ENCODE measurements at places on chromosomes 1 and 21.

- DNase-seq, result no peak
These were observed 725 bp downstream of the CR1L start for GRCh38 chr1:207645635-207646081.

DNA sequence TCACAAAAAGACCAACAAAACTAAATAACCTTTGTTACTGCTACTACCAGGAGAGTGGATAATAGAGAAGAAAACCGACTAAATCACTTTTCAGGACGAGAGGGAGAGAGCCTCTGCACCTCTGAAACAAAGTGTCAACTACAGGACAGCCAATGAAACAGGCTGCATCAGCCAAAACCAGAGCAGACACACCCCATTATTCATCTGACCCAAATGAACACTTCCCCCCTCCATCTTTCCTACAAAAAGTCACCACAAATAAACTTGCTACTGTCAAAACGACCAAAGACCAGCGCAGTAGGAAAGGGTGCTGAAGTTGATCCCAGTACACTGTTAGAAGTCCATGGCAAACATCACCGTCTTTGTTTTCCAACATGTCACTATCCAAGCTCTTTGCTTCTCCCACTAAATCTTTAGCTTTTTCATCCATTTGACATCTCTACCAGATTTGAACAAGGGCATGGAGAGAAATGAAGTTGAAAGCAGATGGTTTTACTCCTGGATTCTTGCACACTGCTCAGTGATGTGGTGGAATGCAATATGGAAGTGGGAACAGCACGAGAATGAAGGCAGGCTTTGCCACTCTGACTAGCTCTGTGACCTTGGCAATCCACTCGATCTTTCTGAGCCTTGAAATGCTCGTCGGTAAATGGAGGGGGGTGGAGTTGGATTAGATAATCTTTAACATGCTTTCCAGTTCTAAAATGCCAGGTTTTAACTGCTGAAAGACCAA lies 20.5 kb downstream of the DSTYK start:
- DNase-seq, result no peak

DNA sequence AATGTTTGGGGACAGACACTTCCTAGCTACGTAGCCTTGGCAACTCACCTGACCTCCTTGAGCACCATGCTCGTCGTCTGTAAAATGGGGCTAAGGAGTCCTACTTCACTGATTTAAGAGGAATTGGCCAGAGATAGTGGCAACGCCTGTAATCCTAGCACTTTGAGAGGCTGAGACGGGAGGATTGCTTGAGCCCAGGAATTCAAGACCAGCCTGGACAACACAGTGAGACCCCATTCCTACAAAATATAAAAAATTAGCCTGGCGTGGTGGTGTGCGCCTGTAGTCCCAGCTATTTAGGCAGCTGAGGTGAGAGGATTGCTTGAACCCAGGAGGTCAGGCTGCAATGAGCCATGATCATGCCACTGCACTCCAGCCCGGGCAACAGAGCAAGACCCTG lies 4.5 kb downstream of the SYTL1 start:
- DNase-seq, result no peak

GRCh38 chr1:32981003-32981901 lies 16.6 kb upstream of the RNF19B start:
- peak; percentile 55 for DNase-seq

DNA sequence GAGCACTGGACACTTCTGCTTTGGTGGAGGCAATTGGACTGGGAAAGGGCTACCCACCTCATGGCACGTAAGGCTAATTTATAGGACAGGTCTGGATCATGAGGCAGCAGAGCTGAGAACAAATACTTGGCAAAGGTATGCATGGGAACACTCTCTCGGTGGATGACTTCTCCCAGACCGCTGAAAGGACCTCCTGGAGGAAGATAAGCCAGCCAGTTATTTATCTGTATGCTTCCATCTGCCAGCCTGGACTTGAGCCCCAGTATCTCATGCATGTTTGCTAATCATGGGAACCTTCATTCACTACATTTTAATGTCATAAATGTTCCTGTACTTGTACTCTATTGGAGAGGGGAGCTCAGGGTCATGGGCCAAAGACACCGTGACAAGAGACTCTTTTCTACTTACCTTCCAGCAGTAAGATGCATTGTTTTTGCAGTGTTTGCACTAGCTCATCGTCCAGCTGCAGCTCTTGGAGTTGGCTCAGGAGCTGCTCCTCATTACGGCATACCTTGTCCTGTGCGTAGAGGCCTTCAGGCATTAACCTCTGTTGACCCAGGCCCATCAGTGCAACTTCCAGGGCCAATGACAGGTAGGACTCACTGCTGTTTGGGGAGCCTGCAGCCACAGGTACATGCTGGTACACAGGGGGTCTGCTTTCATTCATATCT lies 23.7 kb downstream of the UROD start:
- no peak for DNase-seq

GRCh38 chr1:44144962-44145756 lies 3.7 kb upstream of the KLF18 start:
- DNase-seq, result no peak

GRCh38 chr1:188140958-188141357 lies 1312.2 kb downstream of the PLA2G4A start:
- DNase-seq, result no peak

GRCh38 chr1:59898927-59899326 lies 27.6 kb downstream of the CYP2J2 start:
- DNase-seq, result no peak

DNA sequence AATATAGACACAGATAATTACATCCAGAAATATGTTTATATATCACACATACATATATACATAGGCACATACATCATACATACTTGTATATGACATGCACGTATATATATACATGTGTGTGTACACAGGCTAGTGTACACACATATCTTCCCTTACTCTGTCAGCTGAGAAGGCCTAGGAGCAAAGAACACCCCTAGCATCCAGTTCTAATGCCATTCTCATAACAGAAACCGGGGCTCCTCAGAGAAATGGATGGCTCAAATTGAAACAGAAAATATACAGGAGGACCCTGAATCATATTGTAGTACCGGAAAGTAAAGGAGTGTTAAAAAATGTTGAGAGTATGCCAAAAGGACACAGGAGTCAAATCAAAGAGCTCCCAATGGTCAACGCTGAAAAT lies 19.7 kb upstream of the HYI start:
- DNase-seq, result no peak

- DNase-seq, result no peak
These were observed 26.0 kb upstream of the C1orf146 start for GRCh38 chr1:92191726-92192125.

- peak; percentile 48 for DNase-seq
These were observed 18.3 kb upstream of the VAMP3 start for GRCh38 chr1:7752512-7753417.

- DNase-seq, result no peak
These were observed 63.2 kb downstream of the IER5 start for GRCh38 chr1:181151378-181152326.

DNA sequence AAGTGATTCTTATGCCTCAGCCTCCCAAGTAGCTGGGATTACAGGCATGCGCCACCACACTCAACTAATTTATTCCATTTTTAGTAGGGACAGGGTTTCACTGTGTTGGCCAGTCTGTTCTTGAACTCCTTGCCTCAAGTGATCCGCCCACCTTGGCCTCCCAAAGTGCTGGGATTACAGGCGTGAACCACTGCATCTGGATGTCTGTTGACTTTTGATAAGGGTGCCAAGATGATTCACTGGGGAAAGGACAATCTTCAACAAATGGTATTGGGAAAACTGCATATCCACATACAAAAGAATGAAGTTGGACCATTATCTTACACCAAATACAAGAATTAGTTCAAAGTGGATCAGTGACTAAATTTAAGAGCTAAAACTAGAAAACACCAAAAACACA lies 19.8 kb downstream of the RO60 start:
- no peak for DNase-seq

DNA sequence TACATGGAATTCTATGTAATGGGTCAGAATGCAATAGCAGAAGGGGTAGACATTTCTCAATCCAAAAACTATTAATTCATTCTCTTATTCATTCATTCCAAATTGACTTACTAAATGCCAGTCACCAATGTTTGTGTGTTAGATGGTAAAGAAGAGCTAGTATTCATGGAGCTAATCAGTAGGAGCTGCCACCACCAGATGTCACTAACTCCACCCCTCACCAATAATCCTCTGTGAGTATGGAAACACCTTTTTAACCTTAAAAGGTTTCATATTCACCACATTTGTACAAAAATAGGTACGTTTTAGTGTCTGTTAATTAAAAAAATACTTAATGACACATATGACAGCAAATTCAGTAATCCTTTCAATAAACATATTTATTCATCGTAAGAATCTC lies 131.8 kb upstream of the PKN2 start:
- DNase-seq, result no peak

GRCh38 chr1:237799762-237800474 lies 90.8 kb downstream of the ZP4 start:
- DNase-seq, result peak; percentile 88

DNA sequence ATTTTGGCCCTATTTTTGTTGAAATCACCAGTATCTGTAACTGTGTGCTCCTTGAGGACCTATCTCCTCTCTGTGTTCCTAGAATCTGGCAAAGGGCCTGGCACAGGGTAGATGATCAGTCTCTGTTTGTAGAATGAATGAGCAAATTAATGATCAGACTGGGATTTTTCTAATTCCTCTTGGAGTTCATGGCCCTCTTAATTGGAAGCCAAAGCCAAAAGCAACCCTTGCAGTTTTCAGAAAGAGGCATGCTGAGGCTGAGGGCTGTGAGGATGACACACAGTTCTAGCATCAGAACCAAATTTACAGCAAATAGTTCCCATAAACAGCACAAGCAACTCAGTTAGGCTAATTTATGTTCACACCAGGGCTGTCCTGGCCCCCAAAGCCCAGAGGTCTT lies 111.1 kb upstream of the BEND5 start:
- DNase-seq, result no peak

- no peak for DNase-seq
These were observed 59.5 kb downstream of the CD46 start for GRCh38 chr1:207811319-207811718.

GRCh38 chr21:44443891-44444285 lies 11.4 kb upstream of the LRRC3 start:
- DNase-seq, result no peak

DNA sequence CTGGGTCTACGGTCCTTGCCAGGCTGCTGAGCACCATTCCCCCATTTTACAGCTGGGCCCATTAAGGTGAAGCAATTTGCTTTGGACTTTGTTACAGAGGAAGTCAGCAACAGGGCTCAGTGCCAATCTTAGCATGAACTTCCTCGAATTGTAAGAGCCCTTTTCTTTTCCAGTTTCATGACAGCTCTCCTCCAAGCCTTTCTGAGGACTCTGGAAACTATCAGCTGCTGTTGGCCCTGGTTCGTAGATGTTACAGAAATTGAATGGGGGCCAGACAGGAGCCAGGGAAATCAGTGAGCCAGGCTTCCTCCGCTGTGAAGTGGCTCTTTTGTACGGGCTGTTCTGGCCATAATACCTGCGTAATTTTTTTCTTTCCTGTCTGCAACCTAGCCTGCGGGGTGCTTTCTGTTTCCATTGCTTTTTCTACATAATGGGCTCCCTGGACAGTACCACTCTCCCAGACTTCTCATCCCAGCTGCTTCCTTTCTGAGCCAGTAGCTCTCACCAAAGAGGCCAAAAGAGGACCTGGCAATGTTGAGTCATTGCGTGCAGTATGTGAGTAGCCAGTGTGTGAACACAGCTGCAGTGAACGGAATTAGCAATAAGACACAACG lies 386.3 kb downstream of the DISC1 start:
- DNase-seq, result no peak

DNA sequence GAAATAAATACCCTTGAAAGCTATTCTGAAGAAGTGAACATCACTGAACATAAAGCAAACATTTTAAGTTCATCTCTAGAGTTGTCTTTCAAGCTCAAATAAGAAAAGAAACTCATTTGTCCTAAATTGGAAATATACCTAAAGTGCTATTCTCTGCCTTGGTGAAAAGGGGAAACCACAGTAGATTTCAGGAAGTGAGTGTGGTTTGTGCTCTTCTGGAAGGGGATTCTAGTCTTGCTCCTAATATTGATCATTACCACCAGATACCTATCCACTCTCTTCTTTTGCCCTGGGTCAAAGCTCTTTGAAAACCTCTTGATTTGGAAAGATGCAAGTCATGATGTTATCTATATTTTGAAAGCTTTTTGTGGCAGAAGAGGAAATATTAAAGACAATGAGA lies 798.1 kb downstream of the ADGRL2 start:
- no peak for DNase-seq

DNA sequence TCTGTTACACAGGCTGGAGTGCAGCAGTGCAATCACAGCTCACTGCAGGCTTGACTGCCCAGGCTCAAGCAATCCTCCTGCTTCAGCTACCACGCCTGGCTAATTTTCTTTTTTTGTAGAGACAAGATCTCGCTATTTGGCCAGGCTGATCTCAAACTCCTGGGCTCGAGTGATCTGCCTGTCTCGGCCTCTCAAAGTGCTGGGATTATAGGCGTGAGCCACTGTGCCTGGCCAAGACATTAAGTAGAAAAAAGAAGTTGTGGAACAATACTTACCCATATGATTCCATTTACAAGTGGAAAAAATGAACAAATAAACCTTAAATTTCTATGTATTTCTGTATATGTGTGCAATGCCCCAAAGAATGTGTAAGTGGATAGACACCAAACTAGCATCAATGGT lies 30.3 kb upstream of the ID3 start:
- DNase-seq, result no peak

- no peak for DNase-seq
These were observed 158.8 kb downstream of the CLIC6 start for GRCh38 chr21:34827445-34828235.

DNA sequence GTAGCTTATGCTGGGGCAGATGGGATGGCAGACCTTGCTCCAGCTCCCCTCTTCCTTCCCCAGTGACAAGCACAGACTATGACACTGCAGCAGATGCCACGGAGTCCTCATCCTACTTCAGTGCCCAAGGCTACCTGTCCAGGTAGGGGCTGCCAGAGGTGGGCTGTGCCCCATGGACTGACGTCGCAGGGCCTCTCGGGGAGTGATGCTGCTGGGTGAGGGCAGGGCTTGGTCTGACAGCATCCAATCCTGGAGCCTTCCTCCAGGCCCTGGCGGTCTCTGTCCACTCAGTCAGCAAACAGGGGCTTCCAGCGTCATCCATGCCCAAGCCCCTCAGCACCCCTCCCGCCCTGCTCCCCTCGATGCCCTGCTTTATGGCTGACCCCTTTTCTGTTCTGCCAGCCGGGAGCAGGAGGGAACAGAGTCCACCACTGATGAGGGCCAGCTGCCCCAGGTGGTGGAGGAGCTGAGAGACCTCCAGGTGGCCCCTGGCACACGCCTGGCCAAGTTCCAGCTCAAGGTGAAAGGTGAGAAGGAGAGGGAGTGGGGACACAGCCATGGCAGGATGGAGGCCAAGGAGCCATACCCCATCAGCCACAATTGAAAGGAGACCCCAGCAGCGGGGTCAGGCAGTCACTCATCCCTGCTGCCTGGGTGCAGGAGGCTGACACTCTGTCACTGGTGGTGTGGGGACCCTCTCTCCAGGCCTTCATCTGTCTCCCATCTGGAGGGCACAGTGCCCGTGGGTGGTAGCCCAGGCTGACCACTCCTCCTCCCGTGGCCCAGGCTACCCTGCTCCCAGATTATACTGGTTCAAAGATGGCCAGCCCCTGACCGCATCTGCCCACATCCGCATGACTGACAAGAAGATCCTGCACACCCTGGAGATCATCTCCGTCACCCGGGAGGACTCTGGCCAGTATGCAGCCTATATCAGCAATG lies 73.6 kb downstream of the TRIM11 start:
- DNase-seq, result no peak
